ENCODE measurements at places on chromosomes 5 and 9.

- DNase-seq, result no peak
Observed at GRCh38 chr9:2526071-2526828, 95.3 kb upstream of the VLDLR start.

GRCh38 chr9:130181678-130182380, 9.6 kb downstream of the NCS1 start:
- no peak for DNase-seq

- DNase-seq, result no peak
Observed at GRCh38 chr5:16849775-16850174, 86.3 kb downstream of the MYO10 start.

GRCh38 chr9:29150606-29151005, 1577.3 kb upstream of the C9orf72 start:
- DNase-seq, result no peak

GRCh38 chr9:101840694-101841188, 102.3 kb upstream of the GRIN3A start:
- DNase-seq, result no peak

DNA sequence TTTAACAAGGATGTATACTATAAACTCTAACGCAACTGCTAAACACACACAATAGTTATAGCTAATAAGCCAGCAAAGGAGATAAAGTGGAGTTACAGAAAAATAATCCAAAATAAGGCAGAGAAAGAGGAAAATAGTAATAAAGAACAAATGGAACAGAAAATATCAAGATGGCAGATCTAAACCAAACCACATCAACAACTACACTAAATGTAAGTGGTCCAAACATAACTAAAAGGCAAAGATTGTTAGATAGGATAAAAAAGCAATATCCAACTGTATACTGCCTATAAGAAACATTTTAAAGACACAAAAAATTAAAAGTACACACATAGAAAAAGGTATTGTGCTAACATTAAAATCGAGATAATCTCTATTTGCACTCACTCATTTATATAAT, 5.6 kb upstream of the COL23A1 start:
- DNase-seq, result no peak

- DNase-seq, result no peak
Observed at GRCh38 chr5:103744159-103744558, 181.6 kb upstream of the NUDT12 start.

- DNase-seq, result no peak
Observed at GRCh38 chr5:83049370-83049885, 27.8 kb downstream of the TMEM167A start.

GRCh38 chr9:92558612-92559374, 23.0 kb upstream of the ECM2 start:
- DNase-seq, result no peak

DNA sequence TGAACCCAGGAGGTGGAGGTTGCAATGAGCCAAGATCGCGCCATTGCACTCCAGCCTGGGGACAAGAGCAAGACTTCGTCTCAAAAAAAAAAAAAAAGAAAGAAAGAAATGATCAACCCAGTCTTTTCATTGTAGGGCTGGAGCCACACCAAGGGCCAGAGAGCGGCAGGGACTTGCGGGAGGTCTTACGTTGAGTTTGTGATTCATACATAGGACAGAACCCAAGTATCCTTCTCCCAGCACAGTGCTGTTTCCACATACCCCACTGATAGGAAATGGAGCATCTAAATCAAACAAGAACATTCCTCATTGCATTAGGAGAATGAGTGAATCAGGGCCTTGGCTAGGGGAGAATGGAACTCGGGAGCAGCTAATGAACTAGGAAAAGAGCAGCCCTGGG, 3.5 kb upstream of the TNIP1 start:
- no peak for DNase-seq

DNA sequence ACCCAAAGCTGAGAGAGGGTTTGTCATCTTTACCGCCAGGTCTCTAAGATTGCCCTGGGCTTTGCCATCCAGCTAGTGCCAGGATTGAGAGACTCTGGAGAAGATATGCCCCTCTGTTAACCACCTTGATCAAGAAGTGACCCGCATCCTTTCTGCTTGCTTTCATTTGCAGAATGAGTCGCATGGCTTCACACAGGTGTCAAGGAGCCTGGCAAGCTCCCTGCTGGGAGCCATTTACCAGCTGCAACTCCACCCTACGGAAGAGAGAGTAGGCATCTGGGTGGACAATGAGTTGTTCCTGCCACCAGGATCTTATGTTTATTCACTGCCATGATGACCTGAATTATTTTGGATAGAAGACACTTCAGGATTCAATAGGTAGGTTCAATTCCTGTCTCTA, 43.0 kb downstream of the HSD17B3 start:
- no peak for DNase-seq

GRCh38 chr5:144134194-144134826, 36.1 kb downstream of the YIPF5 start:
- peak; percentile 19 for DNase-seq

DNA sequence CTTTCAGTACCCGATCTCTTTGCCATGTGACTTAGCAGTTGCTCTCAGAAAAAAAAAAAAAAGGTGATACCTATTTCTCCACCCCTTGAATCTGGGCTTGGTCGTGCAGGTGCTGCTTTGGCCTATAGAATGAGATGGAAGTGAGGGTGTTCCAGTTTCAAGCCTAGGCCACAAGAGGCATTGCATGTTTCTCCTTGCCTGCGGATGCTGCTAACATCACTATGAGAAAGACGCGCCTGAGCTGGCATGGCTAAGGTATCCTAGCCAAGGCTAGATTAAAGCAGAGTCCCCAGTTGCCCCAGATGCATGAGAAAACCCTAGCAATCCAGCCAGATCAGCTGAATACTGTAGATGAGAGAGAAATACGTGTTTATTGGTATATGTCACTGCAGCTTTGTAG, 14.7 kb upstream of the CSF1R start:
- no peak for DNase-seq

GRCh38 chr5:142671266-142671665, 14.6 kb downstream of the FGF1 start:
- no peak for DNase-seq

DNA sequence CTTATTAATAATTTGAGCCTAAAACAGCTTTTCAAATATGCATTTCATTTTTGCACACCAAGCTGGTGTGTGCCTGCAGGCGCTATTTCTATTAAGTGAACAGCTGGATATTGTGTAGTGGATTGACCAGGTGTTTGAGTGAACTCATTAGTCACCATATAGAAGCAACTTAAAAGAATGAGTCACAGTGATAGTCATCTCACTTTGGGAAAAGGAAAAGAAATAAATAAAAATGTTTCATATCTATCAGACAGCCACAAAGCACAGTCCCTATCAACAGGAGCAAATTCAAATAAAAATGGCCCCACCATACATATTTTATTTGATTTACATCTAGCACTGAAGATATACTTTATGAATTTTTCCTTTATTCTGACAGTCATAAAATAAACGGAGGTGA, 456.5 kb upstream of the CDH9 start:
- DNase-seq, result no peak

GRCh38 chr9:69442486-69442885, 117.5 kb downstream of the ENTREP1 start:
- no peak for DNase-seq

DNA sequence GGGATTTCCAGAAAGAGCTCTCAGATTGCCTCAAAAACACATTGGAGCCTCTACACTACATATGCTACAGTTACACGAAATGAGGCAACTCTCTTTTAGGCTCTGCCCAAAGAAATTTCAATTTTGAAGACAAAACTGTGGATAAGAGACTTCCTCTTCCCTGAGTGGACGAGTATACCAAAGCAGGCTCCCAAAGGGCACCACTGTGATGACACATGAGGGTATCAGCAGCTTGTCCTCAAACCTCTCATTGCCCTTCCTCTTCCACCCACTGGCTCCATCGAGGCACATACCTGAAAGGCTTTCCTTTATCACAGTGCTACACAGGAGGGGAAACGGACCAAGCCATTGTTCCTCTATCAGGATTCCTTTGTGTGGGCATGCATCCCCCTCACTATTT, 11.3 kb downstream of the CKMT2 start:
- no peak for DNase-seq

GRCh38 chr9:134779640-134780039, 101.0 kb upstream of the FCN2 start:
- DNase-seq, result no peak

DNA sequence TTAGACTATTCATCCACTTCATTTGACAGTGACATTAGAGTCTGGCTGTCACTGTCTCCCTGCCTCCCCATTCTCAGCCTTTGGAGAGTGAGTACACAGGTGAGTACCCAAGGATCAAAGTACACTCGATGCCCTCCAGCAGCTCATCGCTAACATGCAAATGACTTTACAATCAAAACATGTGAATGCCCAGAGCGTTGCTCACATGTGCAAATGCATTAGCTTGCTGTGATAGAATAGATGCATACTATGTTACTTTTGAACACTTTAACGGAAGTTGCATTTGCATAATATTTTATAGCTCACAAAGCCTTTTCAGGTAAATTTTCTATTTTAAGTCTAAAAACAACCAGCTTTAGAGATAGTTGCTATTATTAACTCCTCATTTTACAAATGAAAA, 107.6 kb downstream of the SYK start:
- no peak for DNase-seq

- no peak for DNase-seq
Observed at GRCh38 chr5:68147659-68148058, 67.9 kb upstream of the PIK3R1 start.

- no peak for DNase-seq
Observed at GRCh38 chr9:20250791-20251190, 371.5 kb downstream of the MLLT3 start.

DNA sequence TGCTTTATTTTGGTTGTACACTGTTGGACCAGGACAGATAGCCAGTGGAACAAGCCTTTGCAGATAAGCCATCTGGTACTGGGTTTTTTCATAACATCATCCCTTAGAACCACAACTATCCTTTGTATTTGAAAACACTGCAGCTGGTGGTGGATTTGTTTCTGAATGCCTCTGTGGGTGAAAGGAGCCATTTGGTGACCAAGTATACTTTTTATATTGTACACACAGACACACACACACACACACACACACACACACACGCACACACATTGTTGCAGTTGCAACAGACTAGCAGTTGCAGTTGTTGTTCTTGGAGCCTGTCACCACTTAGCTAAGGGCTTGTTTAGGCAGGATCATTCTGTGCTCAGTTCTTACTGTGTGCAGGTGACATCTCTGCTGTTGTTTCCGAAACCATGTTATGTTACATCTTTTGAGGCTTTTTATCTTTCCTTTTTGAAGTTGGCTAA, 22.9 kb upstream of the CAVIN4 start:
- no peak for DNase-seq

DNA sequence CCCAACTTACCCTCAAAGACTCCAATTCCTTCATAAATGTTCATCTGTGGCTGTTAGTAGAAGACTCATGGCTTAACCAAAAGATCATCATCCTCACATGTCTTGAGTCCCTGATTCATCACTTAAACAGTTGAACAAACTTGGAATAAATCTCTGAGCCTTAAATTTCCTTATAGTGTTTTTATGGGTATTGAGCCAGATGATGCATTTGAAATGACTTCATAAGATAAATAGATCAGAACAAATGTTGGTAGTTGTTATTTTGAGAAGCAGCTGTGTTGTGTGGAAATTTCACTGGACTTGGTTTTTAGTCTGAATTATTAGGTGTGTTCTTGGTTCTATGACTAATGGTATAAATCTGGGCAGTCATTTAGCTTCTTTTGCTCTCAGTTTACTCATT, 236.2 kb downstream of the NNT start:
- DNase-seq, result no peak
